ENCODE measurements at places on chromosomes 13 and 19.

DNA sequence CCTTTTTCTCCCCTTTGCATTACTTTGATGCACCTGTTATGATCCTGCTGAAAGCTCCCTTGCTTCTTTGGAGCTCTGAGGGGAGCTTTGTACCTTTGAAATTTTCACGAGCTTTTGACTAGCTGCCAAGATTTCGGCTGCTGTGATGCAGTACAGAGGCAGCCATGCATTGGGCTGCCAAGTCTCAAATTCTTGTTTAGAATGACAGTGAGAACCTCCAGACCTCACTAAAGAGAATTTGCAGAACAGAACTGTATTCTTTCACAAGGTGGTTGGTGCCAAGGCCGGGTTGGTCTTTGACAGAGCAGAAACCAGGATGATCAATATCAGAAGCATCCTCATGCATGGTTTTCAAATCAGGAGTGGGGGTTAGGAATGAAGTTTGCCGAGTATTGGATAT, 414.8 kb downstream of the GPC5 start:
- DNase-seq, result no peak

GRCh38 chr13:107091428-107091827, 523.5 kb upstream of the ARGLU1 start:
- no peak for DNase-seq

DNA sequence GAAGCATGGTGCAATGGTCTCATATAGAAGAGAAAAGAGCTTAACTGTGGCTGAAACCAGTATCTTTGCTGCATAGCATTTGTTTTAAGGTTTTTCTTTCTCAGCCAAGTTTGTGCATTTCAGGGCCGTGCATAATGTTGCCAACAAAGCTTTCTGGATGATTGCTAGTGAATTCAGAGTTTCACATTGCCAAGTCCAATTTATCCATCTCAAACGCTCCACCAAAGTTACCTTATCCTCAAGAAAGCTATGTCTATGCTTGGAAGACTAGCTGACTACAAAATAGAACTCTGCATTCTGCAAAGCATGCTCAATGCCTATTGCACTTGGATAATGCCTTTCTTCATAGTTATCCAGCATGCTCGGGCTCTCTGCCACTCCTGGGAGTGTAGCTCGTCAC, 535.8 kb upstream of the SGCG start:
- no peak for DNase-seq

GRCh38 chr13:111846391-111847159, 220.4 kb upstream of the SOX1 start:
- DNase-seq, result no peak

DNA sequence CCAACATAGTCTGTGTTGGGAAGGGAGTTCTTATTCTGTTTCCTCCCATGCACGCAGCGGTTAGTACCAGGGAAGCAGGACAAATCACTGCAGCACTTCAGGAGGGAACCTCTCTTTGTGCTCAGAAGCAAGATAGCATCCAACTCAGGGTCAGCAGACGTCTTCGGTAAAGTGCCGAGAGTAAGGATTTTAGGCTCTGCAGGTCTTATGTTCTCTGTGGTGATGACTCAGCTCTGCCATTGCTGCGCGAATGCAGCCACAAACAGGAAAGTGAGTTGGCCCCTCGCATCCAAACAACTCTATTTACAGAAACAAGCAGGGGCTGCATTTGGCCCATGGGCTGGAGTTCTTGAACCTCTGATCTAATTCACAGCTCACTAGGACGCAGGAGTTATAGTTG, 122.1 kb upstream of the SPATA13 start:
- DNase-seq, result no peak

- no peak for DNase-seq
Observed at GRCh38 chr13:33956346-33956745, 138.4 kb downstream of the RFC3 start.

DNA sequence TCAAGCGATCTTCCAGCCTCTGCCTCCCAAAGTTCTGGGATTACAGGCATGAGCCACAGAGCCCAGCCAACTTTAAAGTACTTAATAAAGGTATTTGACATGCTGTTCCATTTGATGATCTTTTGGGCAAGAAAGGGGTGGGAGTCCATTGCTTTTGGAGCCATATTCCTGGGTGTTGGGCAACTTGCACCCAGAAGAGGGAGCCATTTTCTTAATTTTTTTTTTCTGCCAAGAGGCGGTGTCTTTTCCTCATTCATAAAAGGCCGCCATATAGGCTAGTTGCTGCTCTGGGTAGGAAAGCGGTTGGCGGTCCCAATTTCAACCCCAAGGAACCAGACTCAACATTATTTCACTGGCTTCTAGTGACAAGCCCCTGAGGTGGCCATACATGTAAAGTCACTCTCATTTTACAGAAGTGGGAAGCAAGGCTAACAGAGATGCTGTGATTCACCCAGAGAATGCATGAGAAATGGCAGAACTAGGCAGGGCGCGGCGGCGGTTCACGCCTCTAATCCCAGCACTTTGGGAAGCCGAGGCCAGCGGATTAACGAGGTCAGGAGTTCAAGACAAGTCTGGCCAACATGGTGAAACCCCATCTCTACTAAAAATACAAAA, 139.6 kb downstream of the CACNA1A start:
- no peak for DNase-seq

DNA sequence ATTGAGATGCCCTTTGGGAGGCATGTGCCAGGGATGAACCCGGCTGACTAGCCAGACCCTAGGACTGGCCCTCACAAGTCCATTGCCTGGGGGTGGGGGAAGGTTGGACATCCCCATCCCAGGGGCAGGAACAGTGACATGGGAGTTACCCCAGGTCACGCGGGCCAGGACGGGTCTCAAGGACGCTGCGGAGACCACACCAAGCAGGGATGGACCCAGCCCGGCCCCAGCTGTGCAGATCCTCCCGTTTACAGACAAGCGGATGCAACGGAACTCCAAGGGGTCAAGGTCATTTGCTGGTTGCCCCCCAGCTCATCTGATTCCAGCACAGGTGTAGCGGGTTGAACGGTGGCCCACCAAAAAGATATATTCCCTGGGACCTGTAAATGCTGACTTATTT, 20.0 kb downstream of the F2RL3 start:
- no peak for DNase-seq
